H1 (cell line): ENCODE measurements at places on chromosomes 2 and 18. TPM values are rescaled to one million over a fixed set of nuclear protein-coding genes. Genes with fewer than 3 reads are reported as not detected.

GCG gene
- total RNA-seq = not detected in 2 replicates

CHRNG gene
- total RNA-seq = not detected in 2 replicates

STON1 gene
- total RNA-seq = 10.1 and 10.4 TPM in 2 replicates

GLS gene
- 81.8 and 89.8 TPM in 2 replicates for total RNA-seq

CENPA gene
- total RNA-seq = 28.5 and 30.9 TPM in 2 replicates

SLC38A11 gene
- not detected in 2 replicates for total RNA-seq

DNA sequence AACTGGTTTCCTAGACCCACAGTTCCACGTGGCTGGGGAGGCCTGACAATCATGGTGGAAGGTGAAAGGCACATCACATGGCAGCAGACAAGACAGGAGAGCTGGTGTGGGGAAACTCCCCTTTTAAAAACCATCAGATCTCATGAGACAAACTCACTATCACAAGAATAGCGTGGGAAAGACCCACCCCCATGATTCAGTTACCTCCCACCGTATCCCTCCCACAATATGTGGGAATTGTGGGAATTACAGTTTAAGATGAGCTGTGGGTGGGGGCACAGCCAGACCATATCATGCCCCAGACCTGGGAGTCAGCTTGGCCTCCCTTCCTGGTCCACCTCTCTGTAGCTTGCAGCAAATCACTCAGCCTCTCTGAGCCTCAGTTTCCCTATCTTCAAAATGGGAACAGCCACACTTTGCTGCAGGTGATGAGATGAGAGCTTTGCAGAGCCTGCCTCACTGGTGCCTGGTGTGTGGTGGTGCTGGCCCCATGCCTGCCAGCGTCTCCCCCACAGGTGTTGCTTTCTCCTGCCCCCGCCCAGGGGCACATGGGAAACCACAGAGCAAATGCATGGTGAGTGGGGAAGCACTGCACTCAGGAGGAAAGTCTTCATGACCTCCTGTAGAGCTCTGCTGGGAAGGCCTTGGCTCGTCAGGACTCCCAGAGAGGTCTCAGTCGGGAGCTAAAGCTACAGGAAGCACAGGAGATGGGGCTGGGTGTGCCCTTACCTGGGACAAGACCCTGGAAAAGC lies 31.1 kb downstream of the GREB1 start:
- H3K27me3 ChIP-seq = no peaks in the 10 kb centered on the region
- no peak overlapping the region for H3K4me3 ChIP-seq
- no peak for DNase-seq
- H3K36me3 ChIP-seq = no peaks in the 10 kb centered on the region; the same call in 1 of the 2 replicates

- DNase-seq = no peak
- H3K27me3 ChIP-seq = no peaks in the 10 kb centered on the region
- no peak overlapping the region for H3K4me3 ChIP-seq
- H3K4me1 ChIP-seq = no peaks in the 10 kb centered on the region
- H3K36me3 ChIP-seq = no peaks in the 10 kb centered on the region
Measured at GRCh38 chr2:105789745-105790460, 45.2 kb downstream of the NCK2 start.

GRCh38 chr2:188788621-188789020 lies 185.6 kb upstream of the COL3A1 start:
- H3K27me3 ChIP-seq = no peaks in the 10 kb centered on the region
- no peak for DNase-seq
- H3K27ac ChIP-seq = no peak overlapping the region
- no peaks in the 10 kb centered on the region for H3K4me1 ChIP-seq
- H3K4me3 ChIP-seq = no peak overlapping the region

- H3K4me3 ChIP-seq = no peak overlapping the region
- H3K27ac ChIP-seq = no peak overlapping the region
- DNase-seq = no peak
- 0 out of 2 replicates have a peak, but pooled peaks cover 2% of the 10 kb centered on the region for H3K27me3 ChIP-seq
Measured at GRCh38 chr2:170505631-170506275, 209.4 kb upstream of the SP5 start.

DNA sequence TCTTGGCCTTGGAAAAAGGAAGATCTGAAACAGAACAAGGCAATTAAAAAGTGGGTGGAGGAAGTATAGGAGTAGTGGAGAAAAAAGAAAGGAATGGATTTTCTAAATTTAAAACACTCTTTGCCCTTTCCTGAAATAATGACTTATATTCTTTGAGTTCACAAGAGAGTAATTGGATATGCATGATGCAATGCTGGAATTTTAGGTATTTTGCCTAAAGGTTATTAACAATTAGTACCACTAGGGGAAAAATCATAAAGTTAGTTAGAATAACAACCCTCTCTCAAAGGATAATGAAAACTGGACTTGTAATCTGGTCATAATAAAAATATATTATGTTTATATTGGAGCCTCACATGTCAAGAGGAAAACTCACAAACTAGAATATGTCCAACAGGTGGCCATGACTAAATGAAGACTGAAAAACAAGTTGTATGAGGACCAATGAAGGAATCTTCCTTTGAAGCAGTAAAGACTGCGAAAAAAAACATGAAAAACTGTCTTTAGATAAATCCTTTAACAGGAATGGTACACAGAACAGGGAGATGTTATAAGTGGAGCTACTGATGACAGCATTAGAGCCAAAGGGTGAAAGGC lies 281.8 kb downstream of the NCKAP5 start:
- no peak overlapping the region for H3K4me3 ChIP-seq
- no peaks in the 10 kb centered on the region for H3K27me3 ChIP-seq
- no peak overlapping the region for H3K27ac ChIP-seq
- no peaks in the 10 kb centered on the region for H3K4me1 ChIP-seq

- DNase-seq = no peak
- no peaks in the 10 kb centered on the region for H3K4me1 ChIP-seq
- no peaks in the 10 kb centered on the region for H3K36me3 ChIP-seq
- no peak overlapping the region for H3K27ac ChIP-seq
Measured at GRCh38 chr18:41873730-41874129, 81.3 kb upstream of the PIK3C3 start.

DNA sequence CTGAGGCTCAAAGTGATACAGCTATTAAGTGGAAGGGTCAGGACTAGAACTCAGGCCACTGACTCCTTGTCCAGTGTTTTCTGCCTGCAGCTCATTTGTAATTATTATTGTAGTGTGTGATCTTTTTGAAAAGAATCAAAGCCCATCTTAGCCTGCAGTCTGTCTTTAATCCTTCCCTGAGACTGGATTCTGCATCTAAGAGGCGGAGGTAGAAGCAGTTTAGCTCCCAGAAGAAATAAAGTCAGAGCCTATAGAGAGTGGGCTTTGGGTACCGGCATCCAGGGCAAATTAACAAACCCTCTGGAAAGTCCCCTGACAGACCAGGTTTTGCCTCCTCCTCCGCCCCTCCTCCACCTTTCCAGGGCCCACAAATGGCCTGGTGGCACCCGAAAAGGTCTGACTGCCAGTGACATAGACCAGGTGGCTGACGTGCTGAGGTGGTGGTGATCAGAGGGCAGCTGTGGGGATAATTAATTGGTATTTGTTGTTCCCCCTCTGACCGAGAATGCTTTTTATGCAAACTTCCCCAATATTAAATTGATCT lies 2.2 kb upstream of the RAX start:
- no peak overlapping the region for H3K27ac ChIP-seq
- H3K36me3 ChIP-seq = no peaks in the 10 kb centered on the region; the same call in 1 of the 2 replicates
- peaks cover 50% of the 10 kb centered on the region for H3K27me3 ChIP-seq

DNA sequence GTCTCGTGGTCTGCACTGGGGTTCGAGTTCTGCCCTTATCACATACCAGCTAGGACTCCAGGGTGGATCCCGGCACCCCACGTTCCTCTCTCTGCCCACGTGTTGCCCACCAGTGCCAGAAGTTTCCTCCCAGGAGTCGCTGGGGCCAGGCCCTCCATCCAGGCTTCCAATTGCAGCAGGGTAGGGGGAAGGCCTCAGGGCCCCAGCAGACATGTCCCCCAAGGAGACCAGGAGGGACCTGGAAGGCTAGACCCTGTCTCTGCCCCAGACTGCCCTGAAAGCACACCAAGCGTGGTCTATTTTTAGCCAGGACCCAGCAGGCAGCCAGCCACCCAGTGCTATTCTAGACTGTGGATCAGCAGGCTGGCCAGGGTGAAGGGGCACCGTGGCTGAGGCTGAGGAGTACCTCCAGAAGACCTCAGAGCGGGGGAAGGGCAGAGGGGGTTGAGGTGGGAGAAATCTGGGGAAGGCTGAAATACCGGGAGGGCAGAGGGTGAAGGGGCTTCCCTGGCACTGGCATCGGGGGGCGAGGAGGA lies 18.8 kb upstream of the TNS1 start:
- H3K27me3 ChIP-seq = no peaks in the 10 kb centered on the region
- no peak overlapping the region for H3K4me3 ChIP-seq

DNA sequence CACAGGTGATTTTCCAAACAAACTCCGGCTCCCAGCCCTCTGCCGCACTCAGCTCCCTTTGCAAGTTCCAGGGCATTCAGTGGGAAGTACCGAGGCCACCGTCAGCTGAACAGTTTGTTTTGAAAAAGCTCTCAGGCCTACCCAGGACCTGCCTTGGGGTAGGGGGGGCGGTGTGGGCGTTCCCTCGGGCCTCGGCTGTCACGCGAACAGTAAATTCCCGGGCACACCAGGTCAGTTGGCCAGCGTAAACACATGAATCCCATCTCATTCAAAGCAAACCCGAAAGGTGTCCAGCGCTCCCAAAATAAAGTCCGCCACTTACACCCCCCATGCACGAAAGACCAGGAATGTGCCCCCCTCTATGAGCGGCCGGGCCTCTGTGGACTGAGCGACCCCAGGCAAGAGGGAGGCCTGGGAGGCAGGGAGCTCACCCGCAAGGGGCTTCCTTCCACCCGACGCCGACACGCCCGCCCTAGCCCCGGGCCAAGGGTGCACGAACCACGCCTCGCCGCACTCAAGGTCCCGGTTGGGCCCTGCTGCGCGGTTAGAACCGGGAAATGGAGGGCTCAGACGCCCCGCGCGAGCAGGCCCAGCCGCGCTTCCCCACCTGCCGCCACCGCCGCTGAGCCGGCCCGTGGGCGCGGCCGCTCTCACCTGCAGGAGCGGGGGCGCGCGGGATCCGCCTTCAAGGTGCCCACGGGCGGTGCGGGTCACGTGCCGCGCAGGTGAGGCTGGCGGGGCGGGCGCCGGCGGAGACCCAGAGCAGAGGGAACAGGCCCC lies at the start of gene WDSUB1:
Gene WDSUB1 (minus strand): TSS at position 775 of the 780 bp plus-strand sequence. CDS start 3,634 bp downstream, outside the sequence.
- H3K4me3 ChIP-seq = peak within 1 kb of the TSS; percentile 68
- peak; percentile 68 for DNase-seq
- no peaks in the 10 kb centered on the region for H3K36me3 ChIP-seq
- no peaks in the 10 kb centered on the region for H3K4me1 ChIP-seq
- H3K27ac ChIP-seq = peak within 1 kb of the TSS; percentile 86

- no peaks in the 10 kb centered on the region for H3K4me1 ChIP-seq
- H3K36me3 ChIP-seq = peaks cover 17% of the 10 kb centered on the region
- DNase-seq = no peak
- no peak overlapping the region for H3K4me3 ChIP-seq
- no peaks in the 10 kb centered on the region for H3K27me3 ChIP-seq
- no peak overlapping the region for H3K27ac ChIP-seq
Measured at GRCh38 chr2:207619764-207620203, 5.4 kb downstream of the METTL21A start.

- H3K27ac ChIP-seq = no peak overlapping the region
- no peak for DNase-seq
- no peak overlapping the region for H3K4me3 ChIP-seq
- H3K27me3 ChIP-seq = no peaks in the 10 kb centered on the region
- peaks cover 24% of the 10 kb centered on the region for H3K36me3 ChIP-seq
Measured at GRCh38 chr2:106108351-106108750, 85.8 kb downstream of the UXS1 start.

DNA sequence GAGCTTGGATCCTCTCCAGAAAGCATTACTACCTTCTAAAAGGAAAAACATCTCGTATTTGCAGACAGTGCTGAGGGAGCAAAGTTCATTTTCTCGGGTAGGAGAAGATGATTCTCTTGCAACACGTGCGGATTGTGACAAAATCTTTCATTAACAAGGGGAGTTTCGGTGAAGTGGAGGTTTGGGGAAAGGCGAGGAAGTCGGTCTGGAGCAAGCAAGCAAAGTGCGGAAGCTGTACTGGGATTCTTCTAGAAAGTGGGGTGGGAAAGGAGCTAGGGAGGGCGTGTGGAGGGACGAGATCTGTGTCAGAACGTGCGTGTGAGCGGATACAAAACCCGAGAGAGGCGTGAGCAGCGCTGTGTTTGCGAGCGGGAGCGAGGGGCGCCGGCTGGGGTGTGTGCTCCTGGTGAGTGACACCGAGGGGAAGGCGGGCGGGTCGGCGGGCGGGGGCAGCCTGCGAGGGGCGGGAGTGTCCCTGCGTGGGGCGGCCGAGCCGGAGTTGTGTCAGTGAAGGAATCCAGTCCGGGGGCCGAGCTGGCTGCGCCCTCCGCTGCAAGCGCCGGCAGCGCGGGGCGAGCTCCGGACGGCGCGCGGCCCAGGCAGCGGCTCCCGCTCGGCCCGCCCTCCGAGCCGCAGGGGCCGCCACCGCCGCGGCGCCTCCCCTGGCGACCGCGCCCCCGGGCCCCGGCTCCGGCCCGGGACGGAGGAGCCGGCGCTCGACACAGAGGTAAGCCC lies at the start of gene SPATS2L:
Gene SPATS2L (plus strand): TSS at position 498 of the 735 bp plus-strand sequence. CDS start 82,552 bp downstream, outside the sequence.
- peak; percentile 69 for DNase-seq
- H3K4me3 ChIP-seq = peak within 1 kb of the TSS; percentile 81
- peaks cover 15% of the 10 kb centered on the region; the same call in 1 of the 2 replicates for H3K4me1 ChIP-seq
- no peaks in the 10 kb centered on the region for H3K36me3 ChIP-seq

GRCh38 chr2:230178546-230179485 lies 41.0 kb downstream of the SP110 start:
- H3K27me3 ChIP-seq = no peaks in the 10 kb centered on the region
- H3K4me1 ChIP-seq = peaks cover 9% of the 10 kb centered on the region
- no peak for DNase-seq
- H3K4me3 ChIP-seq = no peak overlapping the region

- no peaks in the 10 kb centered on the region for H3K27me3 ChIP-seq
- DNase-seq = no peak
- H3K4me3 ChIP-seq = no peak overlapping the region
- no peak overlapping the region for H3K27ac ChIP-seq
Measured at GRCh38 chr2:72716601-72717000, 109.2 kb downstream of the EXOC6B start.

GRCh38 chr18:6484659-6485058 lies 69.9 kb upstream of the L3MBTL4 start:
- no peaks in the 10 kb centered on the region for H3K27me3 ChIP-seq
- DNase-seq = no peak
- no peak overlapping the region for H3K4me3 ChIP-seq
- no peak overlapping the region for H3K27ac ChIP-seq
- H3K36me3 ChIP-seq = no peaks in the 10 kb centered on the region
- peaks cover 7% of the 10 kb centered on the region; the same call in 1 of the 2 replicates for H3K4me1 ChIP-seq

GRCh38 chr2:175030380-175031271 lies 25.4 kb upstream of the CHN1 start:
- peak; percentile 63 for DNase-seq
- no peaks in the 10 kb centered on the region for H3K36me3 ChIP-seq
- H3K4me3 ChIP-seq = no peak overlapping the region
- no peaks in the 10 kb centered on the region for H3K27me3 ChIP-seq
- no peak overlapping the region for H3K27ac ChIP-seq

GRCh38 chr18:62335494-62335893 lies 10.4 kb downstream of the TNFRSF11A start:
- H3K27ac ChIP-seq = no peak overlapping the region
- peak; percentile 39 for DNase-seq
- no peaks in the 10 kb centered on the region for H3K36me3 ChIP-seq
- peaks cover 17% of the 10 kb centered on the region for H3K4me1 ChIP-seq
- H3K4me3 ChIP-seq = no peak overlapping the region
- H3K27me3 ChIP-seq = no peaks in the 10 kb centered on the region

- H3K27me3 ChIP-seq = no peaks in the 10 kb centered on the region
- DNase-seq = no peak
- no peak overlapping the region for H3K27ac ChIP-seq
- no peaks in the 10 kb centered on the region for H3K4me1 ChIP-seq
- no peaks in the 10 kb centered on the region for H3K36me3 ChIP-seq
Measured at GRCh38 chr18:77600674-77601073, 351.0 kb downstream of the GALR1 start.
